ENCODE measurements at places on chromosomes 12 and 14. TPM values are rescaled to one million over a fixed set of nuclear protein-coding genes. Genes with fewer than 3 reads are reported as not detected.

Gene SIRT4
- 1.3 TPM for total RNA-seq

GRCh38 chr14:59294662-59294992, 106.2 kb downstream of the DAAM1 start:
- DNase-seq: no peak

Gene RNASE3
- total RNA-seq: not detected

Gene RDH12
- not detected for total RNA-seq

Gene SLC25A21
- 0.64 TPM for total RNA-seq

- no peak for DNase-seq
Measured at GRCh38 chr14:53534841-53535240, 381.7 kb upstream of the DDHD1 start.

- DNase-seq: no peak
Measured at GRCh38 chr12:94186278-94187241, 38.2 kb downstream of the PLXNC1 start.

GRCh38 chr12:52927964-52928363, 21.0 kb upstream of the KRT18 start:
- no peak for DNase-seq

Measured in left colon (tissue), 2 donors.